ENCODE measurements at places on chromosomes 16 and 17. TPM values are rescaled to one million over a fixed set of nuclear protein-coding genes. Genes with fewer than 3 reads are reported as not detected.

Gene KIF2B
- not detected for total RNA-seq

DNA sequence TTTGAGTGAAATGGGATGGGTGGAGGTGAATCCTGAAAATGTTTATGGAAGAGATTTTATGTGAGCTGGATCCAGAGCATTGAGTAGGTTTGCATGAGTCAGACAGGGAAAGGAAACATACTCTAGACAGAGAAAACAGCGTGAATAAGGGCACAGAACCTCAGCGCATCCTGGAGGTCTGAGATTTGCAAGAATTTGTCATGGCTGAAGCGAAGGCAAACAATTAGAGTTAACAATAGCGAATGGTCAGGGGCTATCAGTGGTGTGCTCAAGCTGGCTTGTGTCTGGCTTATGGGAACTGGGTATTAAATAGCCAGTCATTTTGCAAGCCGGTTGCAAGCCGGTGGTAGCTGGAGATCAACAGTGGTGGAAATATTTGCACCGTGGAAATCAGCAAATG lies 36.4 kb downstream of the MAP2K6 start:
- no peak for DNase-seq
- no peaks in the 10 kb centered on the region for H3K36me3 ChIP-seq
- H3K4me3 ChIP-seq, result no peak overlapping the region

Gene TBC1D3E
- not detected for total RNA-seq

- no peaks in the 10 kb centered on the region for H3K27me3 ChIP-seq
- DNase-seq, result peak; percentile 77
These were observed 2.5 kb downstream of the TLCD3B start for GRCh38 chr16:30028438-30029076.

DNA sequence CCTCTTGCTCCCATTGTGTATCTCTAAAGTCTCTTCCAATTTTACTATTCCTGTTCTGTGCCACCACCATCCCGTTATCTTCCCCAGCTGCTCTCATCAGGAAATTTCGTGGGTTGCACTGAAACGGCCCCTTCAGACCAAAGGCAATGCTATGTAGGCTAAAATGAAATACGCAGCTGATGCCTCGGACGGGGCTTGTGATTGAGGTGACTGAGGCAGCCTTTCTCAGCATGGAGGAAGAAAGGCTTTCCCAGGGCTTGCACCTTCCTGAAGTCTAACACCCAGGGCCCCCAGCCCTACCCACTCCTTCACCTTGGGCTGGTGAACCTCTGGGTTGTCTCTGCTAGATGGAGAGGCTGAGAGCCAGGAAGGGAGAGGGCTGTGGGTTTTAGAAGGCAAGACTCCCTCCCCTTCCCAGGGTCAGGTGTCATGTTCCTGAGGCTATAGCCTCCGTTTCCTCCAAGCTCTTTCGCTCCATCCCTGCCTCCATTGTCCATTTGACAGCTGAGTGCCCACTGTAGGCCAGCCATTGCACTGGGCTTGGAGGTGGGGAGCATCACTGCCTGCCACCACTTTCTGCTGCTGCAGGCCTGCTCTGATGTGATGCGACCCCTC lies 7.8 kb downstream of the CCDC200 start:
- no peaks in the 10 kb centered on the region for H3K4me1 ChIP-seq
- H3K36me3 ChIP-seq, result no peaks in the 10 kb centered on the region
- no peaks in the 10 kb centered on the region for H3K27me3 ChIP-seq
- no peak overlapping the region for H3K27ac ChIP-seq
- no peak overlapping the region for H3K4me3 ChIP-seq

- H3K4me3 ChIP-seq, result no peak overlapping the region
- peaks cover 15% of the 10 kb centered on the region for H3K4me1 ChIP-seq
- no peak overlapping the region for H3K27ac ChIP-seq
- no peaks in the 10 kb centered on the region for H3K27me3 ChIP-seq
- DNase-seq, result no peak
These were observed 11.4 kb upstream of the PLK1 start for GRCh38 chr16:23667355-23667659.

Gene SPN
- 0.63 TPM for total RNA-seq

DNA sequence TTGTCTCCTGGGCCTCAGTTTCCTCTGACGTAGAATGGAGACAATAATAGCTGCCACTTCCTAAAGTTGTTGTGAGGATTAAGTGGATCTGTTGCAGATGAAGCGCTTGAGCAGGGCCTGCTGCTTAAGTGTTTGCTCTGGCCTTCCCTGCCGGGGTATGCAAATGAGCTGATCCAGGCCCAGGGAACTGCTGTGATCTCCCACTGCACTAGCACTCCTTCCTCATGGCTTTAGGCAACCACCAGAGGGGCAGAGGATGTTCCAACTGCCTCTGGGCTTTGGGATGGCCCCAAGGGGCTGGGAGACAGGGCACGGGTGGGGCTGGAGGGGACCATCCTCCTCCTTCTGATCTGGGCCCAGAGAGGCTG lies 6.2 kb downstream of the SBK1 start:
- no peaks in the 10 kb centered on the region for H3K4me1 ChIP-seq
- no peaks in the 10 kb centered on the region for H3K27me3 ChIP-seq
- no peaks in the 10 kb centered on the region for H3K36me3 ChIP-seq
- no peak overlapping the region for H3K27ac ChIP-seq
- no peak for DNase-seq
- no peak overlapping the region for H3K4me3 ChIP-seq

Gene TMIGD1
- not detected for total RNA-seq

- no peaks in the 10 kb centered on the region for H3K36me3 ChIP-seq
- DNase-seq, result no peak
- H3K27me3 ChIP-seq, result no peaks in the 10 kb centered on the region
- no peak overlapping the region for H3K27ac ChIP-seq
- no peaks in the 10 kb centered on the region for H3K4me1 ChIP-seq
These were observed 87.1 kb upstream of the HS3ST2 start for GRCh38 chr16:22726868-22727267.

DNA sequence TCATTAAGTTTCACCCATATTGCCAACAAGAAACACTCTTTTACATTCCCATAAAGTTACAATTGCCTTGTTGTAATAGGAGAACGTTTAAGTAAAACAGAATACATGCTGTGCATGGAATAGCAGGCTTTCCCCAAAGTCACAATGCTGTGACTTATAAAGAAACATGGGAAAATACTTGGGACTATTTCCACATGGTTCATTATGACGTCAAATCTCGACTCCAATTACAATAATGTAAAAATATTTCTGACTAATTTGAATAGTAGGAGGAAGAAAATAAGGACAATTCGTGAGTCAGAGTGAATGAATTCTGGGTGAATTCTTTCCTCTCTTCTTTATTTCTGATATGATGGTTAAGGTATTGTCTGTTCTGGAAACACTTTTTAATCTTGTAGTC lies 52.8 kb downstream of the CDH11 start:
- no peak overlapping the region for H3K4me3 ChIP-seq
- no peaks in the 10 kb centered on the region for H3K4me1 ChIP-seq
- no peaks in the 10 kb centered on the region for H3K27me3 ChIP-seq
- H3K27ac ChIP-seq, result no peak overlapping the region

GRCh38 chr16:4684763-4685162 lies 8.6 kb upstream of the NUDT16L1 start:
- H3K36me3 ChIP-seq, result no peaks in the 10 kb centered on the region
- no peaks in the 10 kb centered on the region for H3K27me3 ChIP-seq
- no peak overlapping the region for H3K4me3 ChIP-seq

Gene DNAAF8
- 0.22 TPM for total RNA-seq

Gene KCNH6
- not detected for total RNA-seq

Gene SERPINF2
- total RNA-seq, result 0.32 TPM

DNA sequence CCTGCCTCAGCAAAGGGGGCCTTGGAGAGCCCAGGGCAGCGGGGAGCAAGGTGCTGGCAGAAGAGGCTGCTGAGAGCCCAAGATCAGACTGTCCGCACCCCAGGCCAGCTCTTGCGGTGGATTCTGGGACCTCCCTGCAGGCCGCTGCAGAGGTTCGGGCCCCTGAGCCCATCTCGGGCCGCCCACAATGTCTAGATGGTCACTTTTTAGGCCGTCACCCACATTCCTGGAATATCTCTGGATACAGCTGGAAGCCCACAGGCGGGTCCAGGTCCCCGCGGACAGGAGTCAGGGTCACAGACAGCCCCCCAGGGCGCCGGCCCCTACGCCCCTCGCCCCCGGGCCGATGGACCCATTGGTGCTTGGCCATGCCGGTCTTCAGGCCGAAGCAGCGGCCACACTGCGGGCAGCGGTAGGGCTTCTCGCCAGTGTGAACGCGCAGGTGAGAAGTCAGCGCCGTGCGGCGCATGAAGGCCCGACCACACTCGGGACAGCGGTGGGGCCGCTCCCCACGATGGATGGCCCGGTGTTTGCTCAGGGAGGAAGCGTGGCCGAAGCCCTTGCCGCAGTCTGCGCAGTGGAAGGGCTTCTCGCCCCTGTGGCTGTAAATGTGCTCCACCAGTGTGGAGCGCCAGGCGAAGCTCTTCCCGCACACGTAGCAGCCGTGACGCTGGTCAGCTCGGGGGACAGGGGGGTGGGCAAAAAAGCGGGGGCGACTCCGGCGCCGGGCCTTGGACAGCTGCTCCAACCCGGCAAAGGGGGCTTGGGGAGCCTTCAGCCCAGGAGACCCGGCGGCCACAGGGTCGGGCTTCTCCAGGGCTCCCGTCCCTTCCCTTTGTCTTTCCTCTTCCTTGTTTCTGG lies 2.1 kb downstream of the ZNF747 start:
- no peak overlapping the region for H3K4me3 ChIP-seq
- H3K36me3 ChIP-seq, result no peaks in the 10 kb centered on the region
- H3K27ac ChIP-seq, result no peak overlapping the region
- H3K27me3 ChIP-seq, result no peaks in the 10 kb centered on the region
- DNase-seq, result no peak

- H3K27me3 ChIP-seq, result no peaks in the 10 kb centered on the region
- peaks cover 8% of the 10 kb centered on the region for H3K36me3 ChIP-seq
- no peak overlapping the region for H3K27ac ChIP-seq
These were observed 18.5 kb upstream of the CDH15 start for GRCh38 chr16:89152831-89153700.

GRCh38 chr17:50565402-50566350 lies 5.2 kb downstream of the CACNA1G start:
- no peaks in the 10 kb centered on the region for H3K27me3 ChIP-seq
- peak; percentile 59 for DNase-seq
- H3K4me3 ChIP-seq, result no peak overlapping the region
- H3K36me3 ChIP-seq, result no peaks in the 10 kb centered on the region

- H3K27me3 ChIP-seq, result no peaks in the 10 kb centered on the region
- no peak overlapping the region for H3K27ac ChIP-seq
- DNase-seq, result peak; percentile 9
- no peaks in the 10 kb centered on the region for H3K4me1 ChIP-seq
- H3K4me3 ChIP-seq, result no peak overlapping the region
- H3K36me3 ChIP-seq, result 0 out of 2 replicates have a peak, but pooled peaks cover 2% of the 10 kb centered on the region
These were observed 8.4 kb upstream of the SRCIN1 start for GRCh38 chr17:38613981-38614779.

- H3K4me3 ChIP-seq, result no peak overlapping the region
- H3K27me3 ChIP-seq, result no peaks in the 10 kb centered on the region
- H3K4me1 ChIP-seq, result peaks cover 4% of the 10 kb centered on the region
- no peak overlapping the region for H3K27ac ChIP-seq
- DNase-seq, result no peak
These were observed 214.8 kb downstream of the PARN start for GRCh38 chr16:14415291-14415690.

Gene GRIN2A
- total RNA-seq, result not detected

- H3K4me3 ChIP-seq, result no peak overlapping the region
- H3K4me1 ChIP-seq, result no peaks in the 10 kb centered on the region
- no peaks in the 10 kb centered on the region for H3K36me3 ChIP-seq
These were observed 9.9 kb downstream of the ZDHHC1 start for GRCh38 chr16:67406111-67406971.

GRCh38 chr17:49226771-49227435 lies 3.7 kb downstream of the PHOSPHO1 start:
- H3K36me3 ChIP-seq, result 0 out of 2 replicates have a peak, but pooled peaks cover 3% of the 10 kb centered on the region
- peaks cover 26% of the 10 kb centered on the region for H3K4me1 ChIP-seq
- H3K27me3 ChIP-seq, result no peaks in the 10 kb centered on the region
- H3K27ac ChIP-seq, result no peak overlapping the region
- peak; percentile 49 for DNase-seq

- no peak overlapping the region for H3K27ac ChIP-seq
- no peaks in the 10 kb centered on the region for H3K4me1 ChIP-seq
- no peaks in the 10 kb centered on the region for H3K36me3 ChIP-seq
- H3K4me3 ChIP-seq, result no peak overlapping the region
These were observed 113.1 kb downstream of the RAP1GAP2 start for GRCh38 chr17:2909175-2909845.

DNA sequence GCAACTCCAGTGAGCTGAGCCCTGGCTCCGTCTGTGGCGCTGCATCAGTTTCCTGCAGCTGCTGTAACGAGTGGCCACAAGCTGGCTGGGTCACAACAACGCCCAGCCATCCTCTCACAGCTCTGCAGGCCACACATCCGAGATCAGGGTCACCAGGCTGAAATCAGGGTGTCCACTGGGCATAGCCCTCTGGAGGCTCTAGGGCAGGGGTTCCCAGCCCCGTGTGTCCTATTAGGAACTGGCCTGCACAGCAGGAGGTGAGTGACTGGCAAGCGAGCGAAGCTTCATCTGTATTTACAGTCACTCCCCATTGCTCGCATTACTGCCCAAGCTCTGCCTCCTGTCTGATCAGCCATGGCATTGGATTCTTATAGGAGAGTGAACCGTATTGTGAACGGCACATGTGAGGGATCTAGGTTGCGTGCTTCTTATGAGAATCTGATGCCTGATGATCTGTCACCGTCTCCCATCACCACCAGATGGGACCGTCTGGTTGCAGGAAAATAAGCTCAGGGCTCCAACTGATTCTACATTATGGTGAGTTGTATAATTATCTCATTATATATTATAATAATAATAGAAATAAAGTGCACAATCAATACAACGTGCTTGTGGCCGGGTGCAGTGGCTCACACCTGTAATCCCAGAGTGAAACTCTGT lies 176.5 kb downstream of the SEC14L1 start:
- peaks cover 39% of the 10 kb centered on the region for H3K4me1 ChIP-seq
- no peak overlapping the region for H3K4me3 ChIP-seq
- H3K27me3 ChIP-seq, result no peaks in the 10 kb centered on the region
- DNase-seq, result no peak

- no peak overlapping the region for H3K4me3 ChIP-seq
- H3K27ac ChIP-seq, result no peak overlapping the region
- no peaks in the 10 kb centered on the region for H3K27me3 ChIP-seq
- H3K4me1 ChIP-seq, result peaks cover 3% of the 10 kb centered on the region
These were observed 52.2 kb downstream of the SDK2 start for GRCh38 chr17:73592079-73592415.

- H3K4me3 ChIP-seq, result no peak overlapping the region
- peaks cover 24% of the 10 kb centered on the region for H3K36me3 ChIP-seq
- no peak overlapping the region for H3K27ac ChIP-seq
- DNase-seq, result no peak
These were observed 42.8 kb downstream of the USP22 start for GRCh38 chr17:20999841-21000532.

DNA sequence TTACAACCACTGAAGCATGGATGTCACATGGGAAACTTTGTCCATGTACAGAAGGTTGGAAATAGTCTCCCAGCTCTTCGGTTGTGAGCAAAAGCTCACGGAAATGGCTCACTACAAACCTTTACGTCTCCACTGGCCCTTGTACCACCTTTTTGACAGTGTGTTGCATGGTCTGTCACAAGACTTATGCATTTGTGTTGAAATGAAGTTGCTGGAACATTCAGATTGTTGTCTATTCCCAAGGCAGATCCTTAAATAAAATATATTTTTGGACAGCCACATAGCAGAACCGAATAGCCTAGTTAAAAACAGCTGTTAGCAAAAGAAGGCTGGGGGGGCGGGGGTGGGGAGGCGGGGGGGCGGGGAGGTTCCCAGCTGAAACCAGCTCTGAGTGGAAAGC lies 39.2 kb downstream of the KNOP1 start:
- H3K27ac ChIP-seq, result no peak overlapping the region
- no peaks in the 10 kb centered on the region for H3K36me3 ChIP-seq
- no peaks in the 10 kb centered on the region for H3K27me3 ChIP-seq
- no peaks in the 10 kb centered on the region for H3K4me1 ChIP-seq
